Activated naive CD8-positive, alpha-beta T cell treated with anti-CD3 and anti-CD28 coated beads, Interleukin-2, amount 10 ng/mL, durations not matched to agents 7 days and 5 days (primary cell): ENCODE measurements at places on chromosomes 11 and 22.

DNA sequence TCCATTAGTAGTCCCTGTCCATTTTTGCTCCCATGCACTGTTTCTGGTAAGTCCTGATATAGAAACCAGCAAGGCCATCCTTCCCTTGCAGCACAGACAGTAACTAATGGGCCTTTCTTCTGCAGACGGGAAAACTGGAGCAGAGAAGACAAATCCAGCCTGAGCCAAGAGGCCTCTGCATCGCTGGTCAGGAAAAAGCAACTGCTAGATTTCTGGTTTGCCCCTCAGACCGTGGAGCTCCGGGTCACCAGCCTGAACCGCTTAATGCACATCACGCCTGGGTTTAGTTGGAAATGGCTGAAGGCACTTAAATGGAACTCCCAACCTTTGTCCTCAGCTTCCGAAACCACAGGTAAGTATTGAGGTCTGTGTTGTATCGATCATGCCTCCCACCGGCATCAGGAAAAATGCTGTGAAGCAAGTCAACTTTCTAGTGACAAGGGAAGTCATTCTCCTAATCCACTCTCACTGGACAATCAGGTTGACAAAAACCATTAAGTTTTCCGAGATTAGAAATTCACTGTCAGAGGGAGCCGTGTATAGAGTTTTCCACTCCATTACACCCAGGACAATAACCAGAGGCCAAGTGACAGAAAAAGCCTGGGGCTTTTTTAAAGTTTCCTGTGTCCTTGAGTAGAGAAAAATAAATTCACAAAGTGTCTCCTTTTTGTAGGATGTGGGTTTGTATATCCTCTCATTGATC is 14.8 kb upstream of the LMO2 start:
- DNase-seq = no peak

GRCh38 chr11:111730871-111731591 is 35.2 kb downstream of the PPP2R1B start:
- DNase-seq = no peak

DNA sequence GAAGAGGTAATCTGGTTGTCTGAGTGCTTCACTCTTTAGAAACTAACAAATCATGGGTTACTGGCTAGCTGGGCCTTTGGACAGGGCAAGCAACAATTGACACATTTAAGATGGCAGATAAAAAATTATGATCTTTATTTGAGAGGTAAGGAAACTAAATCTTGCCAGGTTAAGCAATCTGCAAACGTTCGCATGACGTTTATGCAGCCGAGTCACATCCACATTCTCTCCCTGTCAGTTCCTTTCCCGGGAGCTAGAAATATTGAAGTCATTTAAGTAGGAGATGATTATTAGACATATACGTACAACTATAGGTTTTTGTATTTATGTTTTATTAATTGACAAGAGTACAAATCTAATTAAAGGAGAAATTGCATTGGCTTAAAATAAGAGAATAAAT is 57.4 kb upstream of the RCN1 start:
- DNase-seq = no peak

DNA sequence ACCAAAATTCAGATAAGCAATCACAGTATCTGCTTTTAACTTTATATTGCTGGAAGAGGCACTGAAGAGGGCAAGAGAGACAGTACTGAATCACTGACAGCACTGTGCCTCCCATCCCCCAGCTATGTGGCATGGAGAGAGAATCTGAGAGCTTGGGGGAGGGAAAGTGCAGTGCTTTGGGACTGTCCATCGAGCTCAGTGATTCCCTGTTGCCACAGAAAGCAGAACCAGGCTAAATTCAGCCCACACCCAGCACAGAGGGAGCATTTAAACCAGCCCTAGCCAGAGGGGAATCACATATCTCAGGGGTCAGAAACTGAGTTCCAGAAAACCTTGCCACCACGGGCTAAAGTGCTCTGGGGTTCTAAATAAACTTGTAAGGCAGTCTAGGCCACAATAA is 44.3 kb downstream of the KCNQ1 start:
- DNase-seq = no peak

DNA sequence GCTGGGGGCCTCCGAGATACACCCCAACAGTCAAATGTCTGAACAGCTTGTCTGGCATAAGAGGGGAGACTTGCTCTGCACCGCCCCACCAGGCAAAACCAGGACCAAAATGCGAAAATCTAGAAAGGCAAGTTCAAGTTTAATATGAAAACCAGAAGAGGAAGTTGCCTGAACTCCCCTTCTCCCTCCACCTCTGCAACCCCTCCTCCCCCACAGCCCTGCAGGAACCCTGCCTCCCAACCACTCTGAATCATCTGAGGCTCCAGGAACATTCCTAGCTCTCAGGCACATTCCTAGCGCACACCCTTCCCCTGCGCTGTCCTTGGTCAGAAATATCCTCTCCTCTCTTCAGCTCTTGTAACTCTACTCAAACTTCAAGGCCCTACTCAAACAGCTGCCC is 36.7 kb downstream of the ISX start:
- no peak for DNase-seq

DNA sequence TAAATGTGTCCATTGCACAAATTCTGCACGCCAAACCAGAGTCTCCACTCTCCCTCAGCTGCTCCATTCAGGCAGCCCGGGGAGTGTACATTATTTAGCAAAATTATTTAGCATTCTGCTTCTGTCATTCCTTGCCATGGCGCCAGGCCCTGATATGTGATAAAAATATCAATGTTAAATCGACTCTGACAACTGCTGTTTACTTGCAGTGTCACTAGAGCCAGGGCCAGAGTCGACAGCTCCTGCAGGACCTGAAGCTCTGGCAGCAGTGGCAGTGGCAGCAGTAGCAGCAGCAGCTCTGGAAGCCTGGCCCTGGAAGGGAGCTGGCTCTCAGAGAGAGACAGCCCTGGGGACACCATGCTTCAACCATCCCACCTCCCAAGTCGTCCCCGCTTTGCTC is 224.5 kb downstream of the BUD13 start:
- DNase-seq = no peak

- DNase-seq = no peak
Measured at GRCh38 chr11:115197433-115197832, 306.8 kb downstream of the CADM1 start.

DNA sequence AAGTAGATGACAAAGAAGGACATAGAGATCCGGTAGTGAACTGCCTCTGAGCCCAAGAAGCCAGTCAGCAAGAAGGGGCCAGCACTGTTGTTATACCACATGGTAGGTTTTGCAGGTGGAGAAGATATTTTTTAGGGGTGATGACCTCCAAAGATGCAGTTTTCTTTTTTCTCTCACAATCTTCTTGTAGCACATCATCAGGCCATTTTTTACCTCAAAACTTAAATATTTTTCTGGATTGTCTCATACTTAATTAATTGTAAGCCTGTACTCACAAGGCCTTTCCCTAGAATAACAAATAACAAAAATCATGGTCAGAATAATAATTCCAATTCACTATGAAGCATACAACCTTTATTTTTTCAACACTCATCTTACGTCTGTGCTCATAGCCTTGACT is at the start of gene OR51B4:
Gene OR51B4, minus strand, starts transcription at position 101 of the 400 bp plus-strand sequence. Its CDS starts 0 bp downstream, at position 101.
- no peak for DNase-seq

GRCh38 chr22:45450921-45451651 is 37.6 kb downstream of the RIBC2 start:
- DNase-seq = no peak

DNA sequence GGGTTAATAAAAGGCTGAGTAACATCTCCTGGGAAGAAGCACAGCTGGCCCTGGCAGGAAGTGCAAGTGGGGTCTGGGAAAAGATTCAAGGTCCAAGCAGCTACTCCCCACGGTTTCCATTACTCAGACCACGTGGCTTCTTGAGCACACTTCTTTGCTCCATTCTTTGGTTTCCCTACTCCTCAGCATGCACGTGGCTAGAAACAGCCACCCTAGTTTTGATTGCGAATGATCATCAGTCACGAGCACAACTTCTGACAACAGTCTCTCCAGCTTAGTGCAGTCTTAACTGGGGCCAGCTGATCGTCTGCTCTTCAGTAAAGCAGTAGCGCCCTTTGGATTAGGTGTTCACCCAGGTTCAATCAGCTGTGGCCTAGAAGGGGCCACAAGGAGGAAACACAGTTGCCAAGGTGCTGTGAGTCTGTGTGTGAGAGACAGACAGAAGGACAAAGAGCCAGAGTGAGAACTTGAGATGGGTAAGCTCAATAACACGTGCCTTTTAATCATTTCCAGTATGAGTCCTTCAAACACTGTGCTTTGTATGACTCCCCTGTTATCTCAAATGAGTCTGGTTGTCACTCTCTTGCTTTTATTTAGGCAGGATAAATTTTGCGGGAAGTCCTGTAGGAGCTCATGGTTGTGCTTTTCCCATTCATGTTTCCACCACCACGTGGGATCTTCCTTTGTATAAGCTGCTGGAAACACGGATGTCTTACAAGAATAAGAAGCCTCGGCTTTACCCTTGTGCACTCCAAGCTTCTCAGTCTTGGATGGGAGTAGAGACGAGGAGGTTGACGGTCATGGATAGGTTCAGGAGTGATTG is 901 bp upstream of the PARVA start:
- no peak for DNase-seq

DNA sequence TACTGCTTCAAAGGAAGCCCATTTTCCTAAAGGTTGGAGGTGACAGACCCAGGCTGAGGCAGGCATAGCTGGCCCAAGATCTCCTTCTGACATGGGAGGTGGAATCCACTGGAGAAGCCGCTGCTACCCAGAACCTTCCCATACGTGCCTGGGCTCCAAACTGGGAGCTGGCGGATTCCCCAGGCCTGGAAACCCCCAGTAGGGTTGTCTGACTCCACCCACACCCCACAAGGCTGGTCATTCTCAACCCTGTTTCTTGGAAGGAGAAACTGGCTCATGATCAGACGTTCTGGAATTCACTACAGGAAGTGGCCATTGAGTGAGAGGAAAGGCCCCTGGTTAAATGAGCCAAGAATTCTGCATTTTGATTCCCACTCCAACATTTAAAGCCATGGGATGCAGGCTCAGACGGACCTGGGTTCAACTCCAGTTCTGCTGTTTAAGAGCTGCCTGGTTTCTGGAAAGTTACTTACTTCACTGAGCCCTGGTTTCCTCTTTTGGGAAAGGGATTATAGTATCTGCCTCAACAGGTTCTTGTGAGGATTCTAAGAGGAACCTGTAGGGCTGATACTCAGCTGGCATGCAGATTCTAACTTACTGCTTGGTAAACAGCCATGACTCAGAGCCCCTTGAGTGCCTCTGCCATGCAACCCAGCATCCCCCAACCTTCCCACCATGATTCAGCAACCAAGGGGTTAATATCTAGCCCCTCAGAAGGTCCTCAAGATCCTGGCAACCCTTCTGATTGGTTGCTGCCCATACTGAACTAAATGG is 19.4 kb upstream of the TSKU start:
- no peak for DNase-seq

GRCh38 chr11:123239191-123240150 is 44.4 kb upstream of the CLMP start:
- no peak for DNase-seq

- DNase-seq = no peak
Measured at GRCh38 chr11:118364956-118365615, 5.7 kb downstream of the UBE4A start.

DNA sequence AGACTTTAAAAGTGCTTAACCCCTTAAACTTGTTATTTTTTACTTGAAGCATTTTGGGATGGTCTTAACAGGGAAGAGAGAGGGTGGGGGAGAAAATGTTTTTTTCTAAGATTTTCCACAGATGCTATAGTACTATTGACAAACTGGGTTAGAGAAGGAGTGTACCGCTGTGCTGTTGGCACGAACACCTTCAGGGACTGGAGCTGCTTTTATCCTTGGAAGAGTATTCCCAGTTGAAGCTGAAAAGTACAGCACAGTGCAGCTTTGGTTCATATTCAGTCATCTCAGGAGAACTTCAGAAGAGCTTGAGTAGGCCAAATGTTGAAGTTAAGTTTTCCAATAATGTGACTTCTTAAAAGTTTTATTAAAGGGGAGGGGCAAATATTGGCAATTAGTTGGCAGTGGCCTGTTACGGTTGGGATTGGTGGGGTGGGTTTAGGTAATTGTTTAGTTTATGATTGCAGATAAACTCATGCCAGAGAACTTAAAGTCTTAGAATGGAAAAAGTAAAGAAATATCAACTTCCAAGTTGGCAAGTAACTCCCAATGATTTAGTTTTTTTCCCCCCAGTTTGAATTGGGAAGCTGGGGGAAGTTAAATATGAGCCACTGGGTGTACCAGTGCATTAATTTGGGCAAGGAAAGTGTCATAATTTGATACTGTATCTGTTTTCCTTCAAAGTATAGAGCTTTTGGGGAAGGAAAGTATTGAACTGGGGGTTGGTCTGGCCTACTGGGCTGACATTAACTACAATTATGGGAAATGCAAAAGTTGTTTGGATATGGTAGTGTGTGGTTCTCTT is 2.8 kb downstream of the MALAT1 start:
- no peak for DNase-seq

GRCh38 chr11:14446701-14447169 is 52.9 kb downstream of the COPB1 start:
- DNase-seq = no peak
